ENCODE measurements at places on chromosomes 1 and 21. TPM values are rescaled to one million over a fixed set of nuclear protein-coding genes. Genes with fewer than 3 reads are reported as not detected.

- DNase-seq, result no peak
Observed at GRCh38 chr1:212689196-212689725, 10.4 kb downstream of the BATF3 start.

- no peak for DNase-seq
Observed at GRCh38 chr1:97352936-97353382, 567.9 kb downstream of the DPYD start.

DNA sequence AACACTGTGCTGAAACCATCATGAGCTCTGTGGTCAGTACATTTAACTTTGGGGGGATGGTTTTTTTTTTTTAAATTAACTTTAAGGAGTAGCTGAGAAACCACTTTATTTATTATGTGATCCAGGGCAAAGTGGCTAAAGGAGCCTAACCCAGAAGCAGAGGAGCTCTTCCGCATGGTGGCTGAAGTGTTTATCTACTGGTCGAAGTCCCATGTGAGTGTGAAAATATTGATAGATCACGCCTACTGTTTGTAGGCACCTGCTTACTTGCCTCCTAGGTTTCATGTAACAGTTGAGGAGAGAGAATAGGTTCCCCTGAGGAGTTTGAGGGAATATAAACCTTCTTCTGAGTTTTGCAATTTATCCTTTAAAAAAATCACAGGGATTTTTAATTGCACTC lies 181.4 kb downstream of the ZP4 start:
- no peak for DNase-seq

- no peak for DNase-seq
Observed at GRCh38 chr21:41726970-41727783, 39.7 kb downstream of the RIPK4 start.

GRCh38 chr1:231844986-231845502 lies 218.5 kb downstream of the DISC1 start:
- DNase-seq, result no peak

GRCh38 chr1:91053630-91054029 lies 31.8 kb upstream of the ZNF644 start:
- no peak for DNase-seq

The FAM43B gene
- total RNA-seq, result not detected

GRCh38 chr1:87165177-87165576 lies 163.5 kb upstream of the LMO4 start:
- no peak for DNase-seq

GRCh38 chr1:221693087-221693486 lies 48.8 kb downstream of the DUSP10 start:
- DNase-seq, result no peak

The JUN gene
- total RNA-seq, result 2,007 TPM

The GBP5 gene
- 122 TPM for total RNA-seq

GRCh38 chr21:31583498-31583897 lies 76.0 kb upstream of the SOD1 start:
- no peak for DNase-seq

DNA sequence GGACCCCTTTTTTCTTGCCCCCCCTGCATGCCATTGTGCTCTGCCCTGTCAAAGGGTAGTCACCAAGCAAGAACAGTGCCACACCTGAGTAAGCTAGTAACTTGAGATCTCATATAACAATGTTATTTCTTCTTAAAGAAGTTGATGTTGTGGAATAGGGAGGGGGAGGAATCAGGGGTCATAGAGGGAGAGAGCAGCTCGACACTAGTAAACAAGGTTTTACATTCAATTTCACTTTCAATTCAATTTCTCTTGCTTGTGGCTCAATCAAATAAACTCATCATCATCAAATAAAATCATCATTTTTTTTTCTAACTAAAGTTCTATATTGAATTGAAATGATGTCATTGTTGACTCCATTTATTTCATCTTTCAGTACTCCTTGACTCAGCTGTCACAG lies 106.4 kb downstream of the CRB1 start:
- no peak for DNase-seq

DNA sequence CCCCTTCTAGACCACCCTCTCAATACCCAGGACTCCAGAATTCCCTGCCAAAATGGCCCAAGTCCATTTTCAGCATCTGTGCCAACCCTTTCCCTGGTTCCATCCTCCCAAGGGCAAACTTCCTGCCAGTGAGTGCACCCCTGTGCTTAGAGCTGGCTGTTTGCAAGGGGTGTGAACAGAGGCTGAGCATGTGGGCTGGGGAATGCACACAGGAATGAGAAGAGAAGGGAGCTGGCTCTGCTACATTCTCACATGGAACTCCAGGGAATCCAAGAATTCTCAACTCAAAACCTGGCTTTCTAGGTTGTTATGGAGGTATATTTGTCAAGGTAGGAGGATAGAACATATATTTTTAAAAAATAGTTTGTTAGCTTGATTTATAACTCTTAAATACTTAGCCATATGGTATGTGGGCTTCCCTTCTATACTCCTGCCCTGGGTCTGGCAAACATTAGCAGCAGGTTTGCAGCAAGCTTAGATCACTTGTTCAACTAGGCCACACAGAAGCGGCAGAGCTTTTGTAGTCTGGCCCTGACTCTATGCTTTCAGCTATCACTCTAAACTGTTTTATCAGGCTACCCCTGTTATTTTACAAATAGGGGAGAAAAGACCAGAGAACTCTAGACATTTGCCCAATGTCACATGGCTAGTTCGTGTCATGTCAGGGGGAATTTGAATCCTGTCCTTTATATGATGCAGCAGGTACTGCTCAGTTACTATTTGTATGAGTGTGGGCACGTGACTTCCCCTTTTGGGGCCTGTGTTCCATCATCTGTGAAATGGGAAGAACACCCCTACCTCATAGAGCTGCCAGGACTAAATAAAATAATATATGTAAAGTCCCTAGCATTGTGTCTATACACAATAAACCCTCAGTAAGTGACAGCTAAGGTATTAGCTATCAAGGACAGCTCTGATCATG lies 8.1 kb upstream of the STMN1 start:
- no peak for DNase-seq

- DNase-seq, result no peak
Observed at GRCh38 chr1:114009393-114009792, 30.1 kb downstream of the OLFML3 start.

DNA sequence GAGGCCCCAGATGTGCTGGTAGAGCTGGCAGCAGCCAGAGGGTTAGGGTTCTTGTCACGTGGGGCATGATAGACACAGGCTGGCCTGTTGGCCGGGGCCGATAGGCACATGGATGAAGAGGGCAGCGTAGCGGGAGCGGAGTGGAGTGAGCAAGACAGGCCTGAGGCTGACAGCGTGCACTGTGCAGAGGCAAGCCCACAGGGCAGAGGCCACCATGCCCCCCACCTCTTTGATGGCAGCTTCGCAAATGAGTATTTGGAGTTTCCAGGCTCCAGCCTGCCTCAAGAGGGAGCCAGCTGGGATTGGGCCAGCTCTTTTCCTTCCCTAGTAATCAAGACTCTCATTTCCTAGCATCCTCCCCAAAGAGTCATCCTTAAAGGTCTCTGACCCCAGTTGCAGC lies 43.5 kb downstream of the TMCC2 start:
- no peak for DNase-seq

DNA sequence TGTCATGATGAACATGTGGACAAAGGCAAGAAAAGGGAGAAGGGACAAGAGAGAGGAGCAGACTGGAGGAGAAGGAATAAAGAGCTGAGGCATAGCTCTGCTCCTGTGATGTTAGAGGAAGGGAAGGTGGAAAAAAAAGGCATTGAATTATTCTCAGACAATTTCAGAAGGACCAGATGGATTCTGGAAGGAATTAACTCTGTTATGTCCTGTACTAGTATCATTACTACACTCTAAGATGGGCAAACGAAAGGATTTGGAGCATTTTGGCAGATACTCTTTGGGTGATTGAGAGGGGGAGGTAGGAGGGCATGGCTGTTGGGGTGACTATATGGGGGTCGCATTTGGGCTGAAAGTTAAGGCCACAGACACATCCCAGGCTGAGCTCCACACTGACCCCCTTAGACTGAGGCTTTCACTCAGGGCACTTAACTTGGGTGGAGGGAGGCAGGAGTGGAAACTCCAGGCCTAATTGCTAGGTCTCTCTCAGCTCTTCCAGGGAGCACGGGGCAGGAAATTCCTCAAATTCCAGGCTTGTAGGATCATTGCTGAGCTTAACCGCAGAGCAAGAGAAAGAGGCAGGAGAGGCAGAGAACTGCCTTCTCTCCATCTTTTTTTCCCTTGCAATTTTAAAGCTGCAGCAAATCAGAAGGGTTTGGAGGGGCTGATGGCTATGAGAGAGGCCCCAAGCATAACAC lies 25.9 kb downstream of the KIRREL1 start:
- DNase-seq, result no peak

- no peak for DNase-seq
Observed at GRCh38 chr1:59509341-59509875, 212.5 kb downstream of the FGGY start.

DNA sequence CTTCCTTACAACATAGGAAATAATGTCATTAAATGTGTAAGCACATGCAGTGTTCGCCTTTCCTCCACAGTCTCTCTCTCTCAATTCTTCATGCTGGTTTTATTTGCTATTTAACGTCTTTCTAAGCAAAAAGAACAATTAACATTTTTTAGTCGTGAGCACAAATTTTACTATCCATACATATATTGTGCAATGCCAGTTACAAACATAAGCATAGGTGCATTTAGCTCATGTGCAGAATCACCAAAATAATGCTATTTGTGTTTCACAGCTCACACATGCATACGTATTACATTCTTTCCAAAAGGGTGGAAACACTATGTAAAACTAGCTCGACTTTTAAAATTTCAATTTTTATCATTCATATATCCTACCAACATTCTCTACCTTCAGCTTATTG lies 52.1 kb downstream of the MROH9 start:
- no peak for DNase-seq
